Activated CD4-positive, alpha-beta T cell treated with anti-CD3 and anti-CD28 coated beads, Interleukin-2, amount 10 ng/mL, durations not matched to agents 7 days and 5 days (primary cell): ENCODE measurements at places on chromosomes 3 and 15.

DNA sequence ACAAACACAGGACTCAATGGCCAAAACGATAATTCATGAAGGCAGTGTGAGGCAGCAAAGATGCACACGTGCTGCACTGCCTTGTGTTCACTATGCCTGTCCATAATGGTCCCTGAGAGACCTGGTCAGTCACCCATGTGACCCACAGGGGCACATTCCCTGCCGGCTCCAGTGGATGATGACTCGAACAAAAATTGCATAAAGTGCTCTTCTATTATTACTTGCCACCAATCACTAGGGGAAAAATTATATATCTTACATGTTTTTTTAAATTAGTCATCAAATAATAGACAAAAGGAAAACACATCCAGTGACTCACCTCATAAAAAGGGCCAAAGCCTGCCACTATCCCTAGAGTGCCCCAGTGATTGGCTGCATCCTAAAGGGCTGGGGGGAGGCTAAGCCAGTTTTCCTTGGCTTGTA, 47.5 kb downstream of the UBP1 start:
- no peak for DNase-seq

- no peak for DNase-seq
Measured at GRCh38 chr3:15726043-15726442, 71.7 kb downstream of the ANKRD28 start.

GRCh38 chr3:69761896-69762767, 22.9 kb downstream of the MITF start:
- no peak for DNase-seq

DNA sequence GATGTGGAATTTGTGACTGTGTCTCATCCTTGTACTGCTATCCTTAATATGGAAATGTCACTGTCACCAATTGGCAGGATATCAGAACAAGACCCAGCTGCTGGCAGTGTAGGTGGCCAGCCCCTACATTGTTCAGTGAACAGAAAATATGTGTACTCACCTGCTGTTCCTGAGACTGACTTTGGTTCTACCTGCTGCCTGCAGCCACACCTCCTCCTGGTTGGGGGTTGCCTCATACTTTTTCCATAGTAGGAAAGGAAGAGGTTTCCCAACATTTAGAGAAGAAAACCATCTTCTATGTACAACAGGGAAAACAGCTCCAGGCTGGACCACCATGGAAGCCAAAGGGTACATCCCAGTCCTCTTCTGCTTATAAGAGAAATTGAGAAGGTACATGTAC, 35.9 kb downstream of the SLC12A1 start:
- DNase-seq, result no peak

GRCh38 chr15:68391121-68391520, 40.8 kb downstream of the ITGA11 start:
- no peak for DNase-seq

DNA sequence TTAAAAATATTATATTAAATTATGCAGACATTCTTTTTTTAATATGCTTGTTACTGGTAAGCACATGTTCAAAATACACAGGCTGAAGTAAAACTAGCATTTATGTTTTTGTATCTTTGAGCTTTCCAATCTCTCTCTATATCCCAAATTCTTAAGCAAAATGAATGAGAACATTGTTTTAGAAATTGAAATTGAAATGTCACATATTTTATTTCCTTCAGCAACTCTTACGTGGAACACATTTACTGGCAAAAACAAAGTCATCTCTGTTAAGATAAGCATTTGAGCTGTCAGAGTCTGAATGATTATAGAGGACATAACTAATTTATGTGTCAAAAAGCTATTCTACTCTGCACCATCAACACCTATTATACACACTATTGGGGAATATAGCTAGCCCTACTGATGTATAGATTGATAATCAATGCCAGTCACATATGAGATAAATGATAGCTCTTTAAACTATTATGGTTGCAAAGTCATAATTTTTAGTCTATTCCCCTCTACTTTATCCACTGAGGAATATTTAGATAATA, 535.4 kb upstream of the BCHE start:
- DNase-seq, result no peak

DNA sequence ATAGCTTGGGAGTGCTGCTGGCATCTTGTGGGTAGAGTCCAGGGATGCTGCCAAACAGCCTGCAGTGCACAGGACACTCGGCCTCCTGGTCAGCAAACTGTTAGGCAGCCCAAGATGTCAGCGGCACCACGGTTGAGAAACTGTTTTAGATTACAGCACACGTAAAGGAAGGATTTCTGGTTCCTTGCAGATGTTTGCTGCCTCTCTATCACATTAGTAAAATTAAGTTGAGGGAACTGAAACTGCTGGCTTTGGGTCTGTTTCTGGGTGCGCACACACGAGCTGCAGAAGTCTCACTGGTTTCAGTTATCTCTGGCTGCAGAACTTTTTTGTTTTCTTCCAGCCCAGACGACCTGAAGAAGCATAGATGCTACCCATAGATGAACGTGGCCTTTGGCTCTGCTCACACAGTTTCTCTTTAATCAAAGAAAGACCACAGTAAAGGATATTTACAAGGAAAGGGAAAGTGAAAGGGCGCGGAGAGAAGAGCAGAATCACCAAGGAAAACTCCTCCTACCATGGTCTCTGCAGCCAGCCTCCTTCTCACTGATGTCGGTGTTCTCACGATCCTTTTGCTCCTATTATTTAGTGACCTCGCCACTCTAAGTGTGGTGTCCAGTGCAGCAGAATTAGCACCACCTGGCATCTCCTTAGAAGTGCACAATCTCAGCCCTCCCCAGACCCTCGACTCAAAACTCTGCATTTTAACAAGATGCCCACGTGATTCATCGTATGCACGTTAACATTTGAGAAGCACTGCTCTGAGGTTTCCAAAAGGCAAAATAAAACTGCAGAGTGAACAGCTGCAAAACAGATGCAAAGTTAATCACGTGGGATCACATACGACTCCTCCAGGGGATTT, 50.6 kb upstream of the AKAP13 start:
- DNase-seq, result peak; percentile 79

- peak; percentile 38 for DNase-seq
Measured at GRCh38 chr3:139797724-139798343, 120.1 kb upstream of the NMNAT3 start.

GRCh38 chr15:29205186-29205585, 64.4 kb downstream of the NSMCE3 start:
- no peak for DNase-seq
